ENCODE measurements at places on chromosomes 7 and 10. TPM values are rescaled to one million over a fixed set of nuclear protein-coding genes. Genes with fewer than 3 reads are reported as not detected.

DNA sequence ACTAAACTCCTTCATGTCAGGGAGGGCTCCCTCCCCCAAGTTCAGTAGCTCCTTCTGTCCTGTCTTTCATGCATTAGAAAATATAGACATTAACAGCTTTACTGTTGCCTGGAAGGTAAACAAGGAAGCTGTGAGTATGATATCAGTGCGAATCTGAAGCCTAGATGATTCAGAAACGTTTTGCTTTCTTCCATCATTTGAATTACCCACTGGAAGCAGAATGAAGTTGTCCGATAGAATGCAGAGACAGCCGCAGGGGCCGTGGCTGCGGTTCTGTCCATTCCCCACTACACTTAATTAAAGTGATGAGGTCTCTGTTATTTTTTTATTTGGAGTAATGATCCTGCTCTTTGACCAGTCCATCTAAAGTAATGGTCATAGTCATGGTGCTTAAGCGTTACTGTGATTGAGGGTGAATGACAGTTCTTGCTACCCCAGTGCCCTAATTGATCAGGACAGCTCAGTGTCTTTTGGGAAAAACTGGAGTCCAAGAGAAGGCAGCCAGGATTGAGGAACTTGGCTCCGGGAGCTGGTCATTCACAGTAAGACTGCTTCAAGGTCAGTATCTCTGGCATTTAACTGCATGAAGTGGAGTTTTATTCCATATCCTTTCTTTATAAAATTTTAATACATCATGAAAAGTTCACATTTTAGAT, 69.9 kb downstream of the PTPRE start:
- peak; percentile 41 for DNase-seq

DNA sequence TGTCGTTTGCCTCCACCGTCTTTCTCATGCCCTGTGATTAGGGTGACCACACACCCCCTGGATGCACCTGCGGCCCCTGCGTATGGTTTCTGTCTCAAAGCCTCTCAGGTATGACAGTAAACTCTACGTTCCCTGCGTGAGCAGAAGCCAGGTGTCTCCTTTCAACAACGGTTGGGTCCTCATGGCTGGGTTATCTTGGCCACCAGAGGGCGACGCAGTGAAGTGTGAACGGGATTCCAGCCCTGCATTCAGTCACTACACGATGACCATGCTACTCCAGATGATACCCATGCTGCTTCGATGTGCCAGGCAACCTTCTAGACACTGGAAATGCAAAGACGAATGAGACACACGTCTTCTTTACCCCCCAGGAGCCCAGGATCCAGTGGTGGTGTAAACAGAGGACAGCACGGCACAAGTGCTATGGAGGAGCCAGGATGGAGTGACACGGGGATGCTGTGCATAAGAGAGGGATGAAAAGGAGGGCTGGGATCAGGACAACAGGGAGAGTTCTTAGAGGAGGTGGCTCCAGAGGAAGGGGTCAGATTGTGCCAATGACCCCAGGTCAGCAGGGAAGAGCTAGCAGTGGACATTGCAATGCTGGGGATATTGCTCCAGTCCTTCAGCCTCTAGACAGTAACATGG, 228.1 kb upstream of the PFKP start:
- peak; percentile 2 for DNase-seq

DNA sequence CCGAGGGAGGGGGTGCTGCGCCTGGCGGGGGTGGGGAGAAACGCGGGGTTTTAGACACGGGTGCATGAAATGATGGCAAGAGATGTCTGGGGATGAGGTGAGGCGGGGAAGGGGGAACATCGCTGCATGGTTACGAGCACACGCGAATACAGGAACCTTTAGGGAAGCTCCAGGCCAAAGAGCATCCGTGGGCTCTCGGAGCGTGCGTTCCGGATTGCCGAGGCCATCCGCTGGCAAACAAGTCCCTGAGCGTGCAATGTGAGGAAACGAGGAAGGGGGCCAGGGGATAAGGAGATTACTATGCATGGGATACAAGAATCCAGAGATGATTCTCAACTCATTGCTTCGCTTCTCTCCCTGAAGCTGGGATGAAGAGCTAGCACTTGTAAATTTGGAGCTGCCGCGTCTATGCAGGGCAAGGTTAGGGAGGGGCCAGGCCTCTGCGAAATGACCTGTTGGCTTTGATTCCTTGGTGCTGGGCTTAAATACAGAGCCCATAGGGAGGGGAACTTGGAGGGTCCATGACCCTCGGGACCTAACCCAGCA, 520 bp upstream of the WNT2 start:
- DNase-seq, result peak; percentile 42

- no peak for DNase-seq
Measured at GRCh38 chr10:6098156-6098555, 9.3 kb downstream of the RBM17 start.

- no peak for DNase-seq
Measured at GRCh38 chr7:105448181-105448580, 59.5 kb upstream of the SRPK2 start.

Gene PLEKHS1
- total RNA-seq, result 0.17 TPM

Gene FKBP6
- not detected for total RNA-seq

Gene PTPRZ1
- total RNA-seq, result 6.2 TPM
